Breast epithelium (tissue), 4 donors: ENCODE measurements at places on chromosomes 16 and 17. TPM values are rescaled to one million over a fixed set of nuclear protein-coding genes. Genes with fewer than 3 reads are reported as not detected.

DNA sequence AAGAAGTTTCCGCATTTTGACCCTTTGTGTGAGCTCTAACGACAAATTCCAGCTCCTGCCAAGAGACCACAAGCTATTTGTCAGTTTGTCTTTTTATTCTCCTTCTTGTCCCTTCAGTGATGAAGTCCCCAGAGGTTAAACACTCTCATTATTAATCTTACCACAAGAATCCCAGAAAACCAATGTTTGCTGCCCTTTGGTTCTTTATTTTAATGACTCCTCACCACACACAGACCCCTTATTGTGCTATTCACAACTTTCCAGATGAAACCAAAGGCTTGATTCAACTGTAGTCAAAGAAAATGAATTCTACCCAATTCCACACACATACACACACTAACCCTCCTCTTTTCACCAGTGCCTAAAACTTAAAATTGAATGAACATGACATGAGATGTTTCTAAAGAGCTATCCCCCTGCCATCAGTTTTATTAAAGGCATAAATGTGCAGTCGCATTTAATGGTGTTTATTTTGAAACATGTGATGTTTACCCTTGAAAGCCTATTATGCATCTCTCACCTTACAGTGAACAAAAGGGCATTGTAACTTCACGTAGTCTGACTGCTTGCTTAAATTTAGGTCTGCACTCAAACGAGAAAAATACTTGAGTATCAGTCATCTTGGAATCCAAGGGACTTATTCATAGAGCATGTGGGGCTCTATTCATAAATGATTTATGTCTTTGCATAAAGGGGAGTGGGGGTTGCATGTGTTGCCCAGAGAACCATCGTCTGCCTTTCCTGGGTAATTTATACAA is 44.1 kb downstream of the PCTP start:
- DNase-seq, result no peak

GRCh38 chr17:61199431-61200338 is 200.0 kb upstream of the TBX2 start:
- DNase-seq, result no peak

The TAT gene
- 212 TPM for total RNA-seq

The POLG2 gene
- total RNA-seq, result 18.7 TPM
